Lung (tissue), 17 donors: ENCODE measurements at places on chromosomes 1 and 21.

DNA sequence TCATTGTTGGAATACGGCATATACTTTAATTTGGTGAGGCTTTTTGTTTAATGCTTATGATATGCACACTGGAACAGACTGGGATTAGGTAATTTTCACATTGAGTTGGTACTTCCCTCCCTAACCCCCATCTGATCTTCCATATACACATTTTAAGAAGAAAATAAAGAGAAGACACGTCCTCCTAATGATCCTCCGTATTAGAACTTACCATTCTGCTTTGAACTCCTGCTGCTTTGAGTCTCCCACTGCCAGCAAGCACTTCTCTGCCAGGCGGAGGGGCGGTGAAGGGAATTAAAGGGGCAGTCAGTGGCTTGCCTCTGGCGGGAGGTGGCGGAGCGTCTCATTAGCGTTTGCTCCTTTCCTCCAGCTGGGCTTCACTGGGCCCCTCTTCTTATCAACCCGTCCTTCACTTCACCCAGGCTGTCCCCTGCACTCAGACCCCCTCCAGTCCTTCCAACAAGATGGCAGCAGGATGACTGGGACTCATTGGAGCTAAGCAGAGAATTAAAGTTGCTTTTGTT lies 433.4 kb downstream of the KIF26B start:
- peak; percentile 40 for DNase-seq

GRCh38 chr1:179871940-179872339 lies 5.7 kb downstream of the TOR1AIP2 start:
- no peak for DNase-seq

DNA sequence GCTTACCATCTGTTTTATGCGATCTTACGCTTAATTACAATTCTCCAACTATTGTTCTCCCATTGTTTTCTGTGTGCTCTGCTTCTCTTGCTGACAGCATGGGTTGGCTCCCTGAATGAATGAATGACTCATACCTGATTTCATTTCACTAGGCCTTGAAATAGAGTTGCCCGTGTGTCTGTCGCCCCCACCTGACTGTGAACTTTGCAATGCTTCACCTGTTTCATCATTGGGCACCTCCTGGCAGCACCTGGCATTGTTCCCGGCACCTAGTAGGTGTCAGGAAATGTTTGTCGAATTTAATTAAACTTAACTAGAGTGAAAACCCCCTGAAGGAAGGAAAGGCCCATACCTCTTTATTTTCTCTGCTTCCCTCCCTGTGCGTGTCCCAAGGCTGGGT lies 120.5 kb upstream of the KLHDC7A start:
- no peak for DNase-seq

DNA sequence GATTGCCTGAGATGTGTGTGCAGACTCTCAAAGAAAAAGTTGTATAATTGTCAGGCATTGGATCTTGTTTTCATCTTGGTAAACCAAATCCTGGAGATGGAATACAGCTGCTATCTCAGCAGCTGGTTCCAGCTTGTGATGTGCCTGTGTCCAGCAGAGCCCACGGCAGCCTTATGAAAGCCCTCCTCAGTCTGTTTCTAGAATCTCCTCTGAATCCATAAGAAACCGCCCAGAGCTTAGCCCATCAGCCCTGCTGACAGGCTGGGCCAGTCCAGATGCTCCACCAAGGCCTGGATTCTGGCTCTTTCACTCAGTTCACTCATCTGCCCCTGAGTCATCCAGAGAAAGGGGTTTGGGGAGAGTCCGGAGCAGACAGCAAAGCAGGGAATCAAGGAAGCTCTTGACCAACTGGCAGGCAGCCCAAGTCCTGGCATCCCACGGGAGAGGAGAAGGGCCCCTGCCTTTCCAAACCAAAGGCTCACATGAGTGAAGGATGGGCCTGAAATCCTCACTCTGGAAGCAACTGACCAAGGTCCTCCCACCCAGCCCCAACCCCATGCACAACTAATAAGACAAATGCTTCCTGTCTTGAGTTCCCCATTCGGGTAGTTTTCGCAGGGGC lies 45.7 kb downstream of the NAV1 start:
- peak; percentile 95 for DNase-seq
